Left hindlimb (tissue), 1 donor: ENCODE measurements at places on chromosomes 12 and 14.

GRCh38 chr12:79648881-79649280 lies 41.9 kb downstream of the PAWR start:
- no peak for DNase-seq

GRCh38 chr12:75754698-75755097 lies 243.3 kb upstream of the KRR1 start:
- DNase-seq, result no peak

- DNase-seq, result no peak
Observed at GRCh38 chr12:72605975-72606374, 333.8 kb downstream of the TRHDE start.

GRCh38 chr14:21852061-21852664 lies 178.5 kb upstream of the OR4E1 start:
- DNase-seq, result no peak

GRCh38 chr12:66188584-66189485 lies at the start of gene IRAK3:
Gene IRAK3 (plus strand): TSS chr12:66189214. CDS start chr12:66189300, 86 bp downstream.
- DNase-seq, result peak; percentile 78

GRCh38 chr12:20549108-20549719 lies 145.9 kb upstream of the SLCO1C1 start:
- peak; percentile 44 for DNase-seq

GRCh38 chr12:76784600-76785051 lies 20.7 kb downstream of the ZDHHC17 start:
- DNase-seq, result peak; percentile 65

GRCh38 chr12:59407799-59408198 lies 188.0 kb upstream of the SLC16A7 start:
- no peak for DNase-seq

GRCh38 chr12:52515319-52515646 lies 4.9 kb downstream of the KRT5 start:
- DNase-seq, result no peak

- peak; percentile 8 for DNase-seq
Observed at GRCh38 chr14:101196051-101196712, 292.7 kb upstream of the RTL1 start.

DNA sequence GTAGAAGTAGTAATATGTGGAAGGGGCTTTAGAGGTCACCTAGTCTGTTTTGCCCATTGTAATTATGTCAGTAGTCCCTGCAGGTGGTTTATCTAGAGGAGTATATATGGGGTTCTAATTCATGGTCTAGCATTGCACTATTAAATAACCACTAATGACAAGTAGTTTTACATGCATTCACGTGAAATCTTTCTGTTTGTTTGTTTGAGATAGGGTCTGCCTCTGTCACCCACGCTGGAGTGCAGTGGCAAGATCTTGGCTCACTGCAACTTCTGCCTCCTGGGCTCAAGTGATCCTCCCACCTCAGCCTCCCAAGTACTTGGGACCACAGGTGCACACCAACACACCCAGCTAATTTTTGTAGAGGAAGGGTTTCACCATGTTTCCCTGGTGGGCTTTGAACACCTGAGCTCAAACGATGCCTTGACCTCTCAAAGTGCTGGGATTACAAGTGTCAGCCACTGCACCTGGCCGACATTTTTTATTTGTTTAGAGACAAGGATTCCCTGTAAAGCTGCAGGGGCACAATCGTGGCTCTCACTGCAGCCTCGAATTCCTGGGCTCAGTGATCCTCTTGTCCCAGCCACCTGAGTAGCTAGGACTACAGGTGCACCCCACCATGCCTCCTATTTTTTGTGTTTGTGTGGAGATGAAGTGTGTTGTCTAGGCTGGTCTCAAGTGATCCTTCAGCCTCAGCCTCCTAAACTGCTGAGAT lies 12.0 kb upstream of the PSEN1 start:
- no peak for DNase-seq

DNA sequence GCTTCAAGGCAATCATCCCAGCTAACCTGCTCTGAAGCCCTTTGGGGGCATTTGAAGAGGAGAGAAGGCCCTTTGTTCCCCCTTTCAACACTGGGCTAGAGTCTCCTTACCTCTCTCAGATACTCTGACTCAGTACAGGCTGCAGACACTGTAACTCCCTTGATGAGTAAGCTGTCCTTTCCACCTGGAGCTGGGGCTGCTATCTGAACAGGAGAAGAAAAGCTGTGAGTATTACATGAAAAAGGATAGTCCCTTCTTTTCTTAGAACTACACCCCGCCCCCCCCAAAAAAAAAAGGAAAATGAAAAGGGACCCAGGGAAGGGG lies 186.6 kb upstream of the PLEKHG7 start:
- no peak for DNase-seq

- DNase-seq, result no peak
Observed at GRCh38 chr14:88482524-88482923, 72.3 kb downstream of the PTPN21 start.

GRCh38 chr12:1946296-1946695 lies 27.8 kb upstream of the CACNA2D4 start:
- DNase-seq, result no peak

DNA sequence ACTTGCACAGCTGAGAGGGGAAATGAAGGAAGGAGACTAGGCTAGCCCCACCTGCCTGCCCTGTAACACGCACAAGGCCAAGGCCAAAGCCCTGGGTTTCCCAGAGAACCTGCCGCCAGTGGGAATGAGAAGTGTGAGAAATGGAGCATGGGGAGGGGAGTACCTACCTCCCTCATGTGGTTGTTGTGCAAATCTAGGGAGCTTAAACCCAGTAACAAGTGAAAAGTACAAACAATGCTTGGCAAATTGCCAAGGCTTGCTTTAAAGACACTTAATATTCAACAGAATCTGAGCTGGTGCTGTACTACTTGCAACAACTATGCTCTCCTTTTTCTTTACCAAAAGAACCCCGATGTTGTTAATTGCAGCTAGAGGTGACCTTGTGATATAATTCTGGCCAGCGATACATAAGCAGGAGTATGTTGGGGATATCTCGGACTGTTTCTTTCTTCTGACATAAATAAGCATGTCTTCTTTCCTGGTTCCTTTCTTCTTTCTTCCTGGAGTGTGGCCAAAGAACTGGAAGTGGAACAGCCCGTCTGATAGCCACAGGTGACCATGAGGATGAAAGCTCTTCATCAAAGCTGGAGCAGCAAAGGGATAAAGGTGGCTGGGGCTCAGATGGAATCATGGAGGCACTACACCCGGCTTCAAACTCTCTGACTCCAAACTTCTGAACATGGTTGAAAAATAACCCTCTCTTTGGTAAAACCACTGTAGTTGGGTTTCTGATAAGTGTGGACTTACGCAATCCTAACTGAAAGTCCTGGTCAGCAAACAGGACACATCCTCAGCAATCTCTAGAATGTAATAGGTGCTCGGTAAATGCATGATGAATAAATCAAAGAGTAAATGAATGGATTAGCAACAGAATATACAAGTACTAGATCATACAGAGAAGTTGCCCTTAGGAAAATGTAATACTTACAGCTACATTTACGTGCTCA lies 207.9 kb downstream of the NUAK1 start:
- no peak for DNase-seq

DNA sequence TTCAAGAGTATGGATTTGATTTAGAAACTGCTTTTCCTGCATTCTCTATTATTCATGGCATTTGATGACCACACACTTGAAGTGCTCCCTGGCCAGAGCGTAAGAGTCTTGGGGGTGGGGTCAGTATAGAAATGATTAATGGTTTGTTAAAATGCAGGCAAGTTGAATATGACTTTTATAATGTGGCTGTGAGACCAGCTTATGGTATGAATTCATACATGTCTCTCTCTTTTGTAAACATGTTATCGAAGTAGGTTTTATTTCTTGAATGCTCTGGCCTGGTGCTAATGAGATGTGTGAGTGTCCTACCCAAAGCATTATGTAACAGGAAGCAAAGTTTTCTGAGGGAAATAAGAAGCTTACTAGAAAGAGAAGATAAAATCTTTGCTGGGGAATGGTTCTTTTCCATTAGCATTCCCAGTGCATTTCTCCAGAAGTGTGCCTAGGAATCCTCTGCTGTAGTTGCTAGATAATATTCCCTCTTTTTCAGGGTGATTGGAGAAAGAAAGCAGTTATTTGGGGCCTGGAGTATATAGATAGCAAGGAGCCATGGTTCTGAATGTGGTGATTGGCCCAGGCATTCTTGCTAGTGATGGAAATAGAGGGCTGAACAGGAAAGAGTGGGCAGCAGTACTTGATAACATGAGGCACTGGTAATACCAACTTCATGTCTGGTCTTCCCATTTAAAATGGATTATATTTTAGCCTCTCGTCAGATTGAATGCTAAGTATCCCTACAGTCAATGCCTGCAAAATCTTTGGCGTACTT lies 289.7 kb downstream of the RAD51B start:
- DNase-seq, result no peak

DNA sequence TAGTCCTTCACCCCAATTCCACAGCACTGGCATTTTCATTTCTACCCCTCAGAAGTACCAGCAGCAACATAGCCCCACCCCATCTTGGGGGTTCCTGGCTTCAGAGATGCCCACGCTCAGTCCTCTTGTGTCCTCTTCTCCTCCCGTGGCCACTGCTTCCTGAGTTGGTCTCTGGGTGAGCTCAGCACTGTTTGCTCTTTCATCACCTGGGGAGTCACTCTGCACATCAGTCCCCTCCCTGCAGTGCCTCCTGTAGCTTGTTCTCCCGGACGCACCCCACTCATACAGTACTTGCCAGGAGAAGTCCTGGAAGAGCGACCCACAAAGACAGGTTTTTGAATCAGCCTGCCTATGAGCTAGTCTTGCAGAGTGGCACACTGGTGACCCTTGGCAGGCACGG lies 63.8 kb downstream of the GSC start:
- DNase-seq, result no peak

DNA sequence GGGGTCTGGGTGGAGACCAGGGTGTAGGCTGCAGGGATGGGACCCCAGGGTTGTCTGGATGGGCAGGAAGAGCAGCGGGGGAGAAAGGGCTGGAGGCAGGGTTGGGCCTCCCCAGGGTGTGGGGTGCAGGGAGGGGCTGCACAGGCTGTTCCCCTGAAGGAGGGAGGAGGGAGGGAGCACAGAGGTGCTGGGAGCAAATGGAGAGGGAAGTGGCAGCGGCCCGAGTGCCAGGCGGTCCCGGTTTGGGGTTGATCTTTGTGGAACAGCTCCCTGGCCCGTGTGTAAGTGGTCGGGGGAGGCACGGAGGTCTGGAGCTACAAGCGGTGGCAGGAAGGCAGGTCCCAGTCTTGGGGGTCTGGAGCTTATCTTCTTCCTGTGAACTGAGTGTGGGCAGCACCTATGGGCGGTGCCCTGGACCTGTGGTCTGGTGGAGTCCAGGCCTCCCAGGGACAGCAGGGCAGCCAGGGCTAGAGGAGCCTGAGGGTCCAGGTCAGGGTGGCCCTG lies 391.6 kb downstream of the TMEM121 start:
- DNase-seq, result no peak

- DNase-seq, result no peak
Observed at GRCh38 chr12:75943730-75944096, 87.9 kb downstream of the PHLDA1 start.

- DNase-seq, result no peak
Observed at GRCh38 chr12:19647806-19648556, 208.7 kb downstream of the AEBP2 start.

DNA sequence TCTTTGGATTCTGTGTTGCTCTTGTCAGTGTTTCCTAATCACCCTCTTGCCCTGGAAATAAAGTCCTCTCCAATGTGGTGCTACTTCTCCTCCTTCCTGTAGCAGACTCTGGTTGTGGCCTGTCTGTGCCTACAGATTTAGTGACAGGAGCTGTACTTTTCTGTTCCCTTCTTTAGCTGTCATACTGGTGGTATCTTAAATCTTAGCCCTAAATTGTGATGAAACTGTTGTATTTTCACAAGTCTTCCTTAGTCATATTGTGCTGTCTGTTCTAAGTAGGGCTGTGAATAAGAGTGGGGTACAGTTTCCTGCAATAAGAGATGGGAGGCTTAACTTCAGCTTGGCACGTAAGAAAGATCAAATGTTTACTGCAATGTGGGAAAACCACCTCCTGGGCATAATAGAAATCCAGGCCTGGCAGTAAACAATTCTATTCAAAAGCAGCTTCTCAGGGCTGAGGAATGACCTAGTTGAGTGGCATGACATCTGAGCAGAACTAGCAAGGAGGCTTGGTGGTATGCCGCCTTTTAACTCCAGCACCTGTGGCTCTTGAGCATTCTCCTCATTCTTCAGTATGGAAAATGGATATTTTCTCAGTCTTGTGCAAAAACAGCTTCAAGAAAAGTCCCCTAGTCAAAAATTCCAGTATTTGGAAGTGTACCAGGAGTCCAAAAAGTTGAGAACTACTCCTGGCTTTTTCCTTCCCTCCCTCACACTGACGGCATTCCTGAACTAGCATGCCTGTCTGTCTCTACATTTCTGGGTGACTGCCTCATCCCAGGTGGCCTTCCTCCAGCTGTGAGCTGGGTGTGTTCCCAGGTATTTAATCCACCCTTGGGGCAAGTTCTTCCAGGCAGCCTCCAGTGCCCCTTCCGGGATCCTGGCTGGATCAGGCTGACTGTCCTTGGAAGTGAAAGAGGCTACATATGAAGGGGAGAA lies 19.5 kb downstream of the ANO6 start:
- DNase-seq, result peak; percentile 45

DNA sequence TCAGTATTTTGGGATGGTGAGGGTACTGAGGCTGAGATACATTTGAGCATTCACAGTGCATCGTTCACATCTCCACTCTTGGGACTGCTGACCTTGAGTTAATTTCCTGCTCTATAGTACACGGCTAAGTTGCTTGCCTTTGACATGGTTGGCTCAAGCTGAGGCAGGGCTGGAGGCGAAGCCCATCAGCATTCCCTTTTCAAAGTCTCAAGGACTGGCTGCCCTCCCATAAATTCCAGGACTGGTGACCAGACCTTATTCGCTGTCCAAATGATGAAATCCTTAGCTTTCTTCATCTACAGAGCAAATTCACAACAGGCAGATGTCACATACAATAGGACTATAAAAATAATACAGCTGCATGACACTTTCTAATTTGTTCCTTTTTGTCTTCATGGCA lies 85.9 kb downstream of the SSPN start:
- no peak for DNase-seq

GRCh38 chr12:32478858-32479725 lies 79.7 kb downstream of the FGD4 start:
- no peak for DNase-seq

DNA sequence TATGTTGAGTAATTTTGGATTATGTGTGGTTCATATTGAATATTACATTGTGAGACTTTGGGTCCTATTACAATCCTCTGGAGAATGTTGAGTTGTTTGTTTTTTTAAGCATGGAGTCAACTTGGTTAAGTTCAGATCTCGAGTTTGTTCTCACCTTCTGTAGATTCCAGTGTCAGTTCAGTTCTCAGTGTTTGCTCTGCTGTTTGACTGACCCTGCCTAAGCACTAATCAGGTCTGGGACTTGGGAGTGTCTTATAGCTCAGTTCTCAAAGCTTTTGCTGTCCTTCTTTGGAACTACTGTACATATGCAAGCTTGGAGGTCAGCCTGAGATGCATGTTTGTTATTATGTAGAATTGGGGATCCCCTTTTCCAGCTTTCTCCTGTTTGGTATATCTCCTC lies 63.1 kb downstream of the DIP2B start:
- no peak for DNase-seq
